ENCODE measurements at places on chromosomes 7 and 10.

- DNase-seq, result no peak
Observed at GRCh38 chr7:79091011-79091410, 362.5 kb downstream of the MAGI2 start.

DNA sequence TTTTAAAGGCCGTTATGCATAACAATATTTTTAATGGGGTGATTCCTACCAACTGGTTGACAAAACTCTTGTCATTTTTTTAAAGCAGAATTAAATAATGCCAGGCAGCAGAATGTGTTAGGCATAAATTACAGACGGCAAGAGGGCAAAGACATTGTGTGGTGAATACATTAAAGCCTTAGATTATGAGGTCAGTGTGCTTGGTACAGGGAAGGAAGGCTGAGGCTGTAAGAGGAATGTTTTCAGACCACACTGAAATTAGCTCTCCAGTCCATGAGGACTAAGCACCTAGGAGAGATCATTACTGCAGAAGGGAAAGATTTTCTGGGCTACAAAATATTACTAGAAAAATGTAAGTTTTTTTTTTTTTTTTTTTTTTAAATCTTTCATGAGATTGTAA is 312.8 kb upstream of the PRKCQ start:
- DNase-seq, result no peak

GRCh38 chr7:140870003-140870402 is 54.7 kb downstream of the BRAF start:
- DNase-seq, result no peak

- no peak for DNase-seq
Observed at GRCh38 chr7:1424041-1424440, 35.2 kb downstream of the MICALL2 start.

- no peak for DNase-seq
Observed at GRCh38 chr10:113555751-113556150, 2.9 kb downstream of the HABP2 start.

GRCh38 chr10:92598321-92598720 is 5.4 kb downstream of the KIF11 start:
- DNase-seq, result no peak

GRCh38 chr10:75062506-75063299 is 48.8 kb upstream of the SAMD8 start:
- no peak for DNase-seq

DNA sequence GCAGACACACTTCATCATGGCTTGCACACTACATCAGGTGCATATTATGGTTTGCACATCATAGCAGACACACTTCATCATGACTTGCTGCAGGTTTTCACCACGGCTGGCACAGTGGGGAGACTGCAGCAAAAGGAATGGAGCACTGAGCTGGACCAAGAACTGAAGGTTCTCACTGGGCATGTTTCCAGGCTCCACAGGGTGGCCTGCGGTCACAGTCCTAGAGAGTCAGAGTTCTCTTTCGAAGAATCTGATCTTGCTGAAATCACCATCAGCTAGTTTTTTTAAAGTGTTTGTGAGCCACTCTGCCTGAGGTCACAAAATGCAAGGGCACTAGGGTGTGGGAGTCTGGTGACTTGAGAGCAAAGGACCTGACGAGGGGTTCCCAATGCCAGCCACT is 140.4 kb upstream of the NPY start:
- DNase-seq, result no peak

Data from activated naive CD8-positive, alpha-beta T cell treated with anti-CD3 and anti-CD28 coated beads, Interleukin-2, amount 10 ng/mL, durations not matched to agents 7 days and 5 days (primary cell).